H7 (cell line): ENCODE measurements at places on chromosomes 16 and 17.
A peak's percentile ranks its signal among the peaks of the same experiment; 100 is the strongest.

DNA sequence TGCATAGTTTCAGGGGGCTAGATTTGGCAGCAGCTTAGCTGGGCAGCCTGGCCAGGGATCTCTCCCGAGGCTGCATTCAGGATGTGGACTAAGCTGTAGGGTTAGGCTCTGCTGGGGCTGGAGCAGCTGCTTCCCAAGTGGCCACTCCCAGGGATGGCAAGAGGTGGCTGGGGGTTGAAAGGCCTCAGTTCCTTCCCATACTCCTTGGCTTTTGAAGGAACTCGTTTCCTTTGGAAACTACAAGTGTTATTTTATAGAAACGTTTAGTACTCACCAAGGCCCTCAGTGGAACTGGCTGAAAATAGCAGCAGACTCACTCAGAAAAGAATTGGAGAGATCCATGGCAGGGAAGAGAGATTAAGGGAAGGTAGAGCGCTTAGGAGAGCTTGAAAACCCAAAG, 76.4 kb downstream of the WWP2 start:
- DNase-seq: peak; percentile 36

DNA sequence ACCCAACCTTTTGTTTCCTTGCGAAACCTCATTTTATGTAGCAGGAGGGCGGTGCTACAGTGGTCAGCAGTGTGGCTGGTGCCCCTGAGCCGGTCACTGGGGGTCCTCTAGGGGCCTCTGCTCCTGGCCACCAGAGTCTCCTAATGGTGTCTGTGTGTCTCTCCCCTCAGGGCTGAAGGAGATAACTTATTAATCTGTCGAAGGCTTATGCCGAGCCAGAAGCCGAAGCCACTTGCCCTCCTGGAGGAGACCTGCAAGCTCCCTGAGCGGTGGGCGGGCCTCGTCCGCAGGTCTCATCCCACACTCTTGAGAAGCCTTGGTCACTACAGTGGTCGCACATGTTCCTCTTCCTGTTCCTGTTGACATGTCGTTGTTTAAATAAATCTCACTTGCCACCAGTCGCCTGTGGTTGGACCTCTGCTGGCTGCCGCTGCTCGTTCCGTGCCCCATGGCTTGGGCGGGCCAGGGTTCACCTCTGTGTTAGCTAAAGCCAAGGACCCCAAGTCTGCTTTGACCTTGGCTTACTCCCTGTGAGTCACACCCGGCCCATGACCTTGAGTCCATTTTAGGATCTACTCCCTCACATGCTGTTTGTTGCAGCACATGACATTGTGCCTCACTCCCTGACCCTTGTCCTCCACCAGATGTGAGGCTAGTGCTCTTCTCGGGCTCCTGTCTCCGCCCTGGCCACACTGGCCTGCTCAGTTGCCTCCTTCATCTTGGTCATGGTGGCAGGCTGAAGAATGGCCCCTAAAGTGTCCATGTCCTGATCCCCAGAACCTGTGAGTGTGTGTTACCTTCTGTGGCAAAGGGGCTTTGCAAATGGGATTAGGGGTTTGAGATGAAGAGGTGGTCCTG, 38.7 kb upstream of the AQP8 start:
- DNase-seq: no peak

DNA sequence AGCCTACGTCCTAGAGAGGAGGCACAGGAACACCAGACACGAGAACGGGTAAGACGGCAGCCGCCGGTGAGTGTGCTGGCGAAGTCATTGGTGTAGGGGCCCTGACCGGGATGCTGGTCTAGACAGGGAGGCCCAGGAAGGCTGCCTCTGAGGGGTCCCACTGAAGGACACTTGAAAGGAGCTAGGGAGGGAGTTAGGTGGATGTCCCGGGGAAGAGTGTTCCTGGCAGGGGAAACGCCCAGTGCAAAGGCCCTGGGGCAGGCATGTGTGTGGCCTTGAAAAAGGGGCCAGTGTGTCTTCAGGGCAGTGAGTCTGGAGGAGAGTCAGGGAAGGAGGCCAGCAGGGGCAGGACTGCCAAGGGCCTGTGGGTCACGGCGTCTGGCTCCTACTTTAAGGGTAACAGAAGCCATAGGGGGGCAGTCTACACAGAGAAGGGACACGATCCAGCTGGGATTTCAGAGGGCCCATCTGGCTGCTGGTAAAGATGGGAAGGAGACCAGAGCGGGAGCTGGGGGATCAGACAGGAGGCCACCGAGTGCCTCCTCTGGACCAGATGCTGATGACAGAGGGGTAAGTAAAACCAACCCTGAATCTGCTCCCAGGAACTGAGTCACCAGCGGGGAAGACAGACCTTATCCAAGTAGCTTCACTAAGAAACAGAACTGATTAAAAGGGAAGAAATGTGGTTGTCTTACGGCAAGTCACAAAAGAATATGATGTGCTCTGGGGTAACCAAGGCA, 115.9 kb downstream of the LITAF start:
- DNase-seq: no peak

DNA sequence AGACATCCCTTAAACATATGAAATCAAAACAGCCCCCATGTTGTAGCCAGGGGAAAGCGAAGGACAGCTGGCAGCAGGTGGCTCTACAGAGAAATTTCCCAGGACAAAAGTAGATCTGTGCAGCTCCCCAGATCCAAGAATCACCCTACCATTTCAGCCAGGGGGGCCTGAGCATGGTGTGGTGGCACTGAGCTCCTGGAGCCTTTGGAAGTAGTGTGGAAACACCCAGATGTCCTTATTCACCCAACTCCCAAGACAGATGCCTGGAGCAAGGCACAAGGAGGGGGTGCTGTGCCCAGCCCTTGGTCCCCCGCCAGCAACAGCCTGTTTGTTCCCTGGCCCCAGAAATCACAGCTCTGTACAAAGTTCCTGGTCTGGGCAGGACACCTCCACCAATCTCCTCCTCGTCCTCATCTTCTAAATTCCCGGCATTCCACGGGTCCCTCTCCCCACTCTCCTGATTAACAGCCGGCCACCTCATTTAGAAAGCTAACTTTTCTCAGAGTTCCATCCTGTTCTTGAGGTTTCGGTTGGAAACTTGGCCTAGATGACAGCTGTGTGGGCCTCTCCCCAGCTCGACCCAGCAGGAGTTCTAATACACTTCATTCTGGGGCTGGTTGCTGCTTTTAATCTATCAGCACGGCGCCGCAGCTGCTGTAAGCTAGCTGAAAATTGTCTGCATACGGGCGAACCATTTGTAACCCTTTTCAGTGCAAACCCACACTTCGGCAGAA, 191.1 kb downstream of the C16orf78 start:
- no peak for DNase-seq

- DNase-seq: peak; percentile 35
Observed at GRCh38 chr17:50352072-50352692, 6.3 kb downstream of the XYLT2 start.

- peak; percentile 72 for DNase-seq
Observed at GRCh38 chr17:74454197-74455024, 12.0 kb upstream of the CD300A start.
